RWPE1 (cell line): ENCODE measurements at places on chromosomes 7 and 10.
A peak's percentile ranks its signal among the peaks of the same experiment; 100 is the strongest.

DNA sequence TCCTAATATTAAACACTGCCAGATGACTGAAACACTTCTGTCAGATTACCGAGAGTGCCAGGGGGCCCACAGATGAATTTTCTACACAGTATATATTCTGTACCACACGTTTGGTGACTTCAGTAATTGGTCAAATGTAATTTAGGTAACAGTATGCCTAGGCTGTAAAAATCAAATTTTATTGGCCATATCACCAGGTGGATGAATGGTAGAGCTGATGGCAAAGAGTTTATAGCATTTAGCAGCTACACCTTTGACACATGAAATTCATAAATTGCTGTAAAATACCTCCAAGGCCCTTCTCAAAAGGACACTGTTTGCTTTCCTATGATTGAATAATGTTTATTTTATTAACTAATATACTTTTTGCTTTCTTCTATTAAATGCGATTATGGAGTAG, 101.3 kb downstream of the ARID5B start:
- no peak for DNase-seq

- no peak for DNase-seq
Measured at GRCh38 chr7:127346575-127347256, 45.8 kb downstream of the ZNF800 start.

- no peak for DNase-seq
Measured at GRCh38 chr7:130752424-130752823, 18.4 kb upstream of the KLF14 start.

GRCh38 chr10:117363028-117363427, 12.2 kb downstream of the PDZD8 start:
- DNase-seq, result peak; percentile 52

DNA sequence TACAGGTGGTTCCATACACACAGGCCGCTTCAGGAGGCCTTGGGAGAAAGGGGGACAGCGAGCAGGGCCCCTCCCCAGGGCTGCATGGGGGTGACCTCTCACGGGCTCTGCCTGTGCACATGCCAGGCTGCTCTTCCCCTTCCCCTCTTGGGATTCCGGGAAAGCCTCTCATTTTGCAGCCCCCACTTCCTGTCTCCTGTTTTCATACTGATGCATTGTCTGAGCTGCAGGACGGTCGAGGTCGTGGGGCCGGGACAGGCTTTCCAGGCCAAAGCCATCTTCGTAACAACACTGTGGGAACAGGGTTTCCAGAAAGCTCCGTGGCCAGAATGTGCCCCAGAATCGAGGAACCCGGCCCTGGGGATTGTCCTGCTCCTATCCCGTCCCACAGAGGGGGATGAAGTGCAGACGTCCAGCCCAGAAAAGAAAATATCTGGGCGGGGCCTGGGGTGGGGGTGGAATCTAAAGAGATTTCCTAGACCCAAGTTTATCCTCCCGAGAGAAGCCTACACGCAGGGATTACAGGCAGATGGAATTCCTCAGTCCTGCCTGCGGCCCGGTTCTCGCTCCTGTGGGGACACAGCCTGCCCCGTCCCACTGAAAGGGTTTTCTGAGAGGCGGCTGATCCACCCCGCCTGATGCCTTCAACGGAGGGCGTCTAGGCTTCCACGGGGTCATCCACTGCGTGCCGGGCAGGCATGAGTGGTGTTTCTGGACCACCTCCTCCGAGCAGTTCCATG, 29.5 kb upstream of the DNAAF5 start:
- DNase-seq, result no peak

DNA sequence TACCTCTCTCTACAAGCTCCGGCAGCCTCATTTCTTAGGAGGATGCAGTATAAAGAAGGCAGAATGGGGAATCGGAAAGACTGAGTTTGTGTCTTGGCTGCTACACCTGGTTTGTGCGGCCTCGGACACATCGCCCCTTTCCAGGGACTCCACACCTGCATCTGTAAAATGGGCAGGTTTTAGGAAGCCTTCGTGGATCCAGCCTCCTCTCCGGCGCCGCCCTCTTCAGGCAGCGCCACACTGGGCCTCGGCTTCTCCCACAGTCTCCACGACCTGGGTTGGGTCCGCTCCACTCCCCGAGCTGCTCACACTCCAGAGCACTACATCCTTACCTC, 341 bp downstream of the GOT1 start:
- no peak for DNase-seq

DNA sequence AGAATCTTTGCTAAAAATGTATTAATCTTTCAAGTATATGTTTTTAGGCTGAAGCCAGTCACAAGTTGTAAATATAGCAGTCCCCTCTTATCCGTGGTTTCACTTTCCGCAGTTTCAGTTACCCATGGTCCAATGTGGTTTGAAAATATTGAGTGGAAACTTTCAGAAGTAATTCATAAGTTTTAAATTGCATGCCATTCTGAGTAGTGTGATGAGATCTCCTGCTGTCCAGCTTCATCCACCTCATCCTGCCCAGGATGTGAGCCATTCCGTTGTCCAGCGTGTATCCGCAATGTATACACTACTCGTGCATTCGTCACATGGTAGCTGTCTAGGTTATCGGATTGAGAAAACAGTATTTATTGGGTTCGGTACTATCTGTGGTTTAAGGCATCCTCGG, 12.2 kb downstream of the PDCD4 start:
- no peak for DNase-seq

DNA sequence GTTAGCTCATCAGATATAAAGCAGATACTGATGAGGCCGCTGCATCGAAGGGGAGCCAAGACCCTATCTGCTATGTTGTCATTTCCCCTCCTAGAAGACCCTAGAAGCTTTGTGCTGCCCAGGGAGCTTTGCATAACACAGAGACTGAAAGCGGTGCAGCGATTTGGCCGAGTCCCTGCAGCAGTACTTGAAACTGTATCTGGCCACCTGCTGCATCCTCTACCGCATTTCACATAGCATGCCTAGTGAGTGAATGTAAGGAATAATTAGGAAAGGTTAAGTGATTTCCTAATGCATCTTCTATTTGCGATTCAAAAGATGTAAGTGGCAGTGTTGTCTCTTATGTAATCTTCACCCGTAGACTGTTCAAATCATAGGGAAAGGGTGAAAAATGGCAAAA, 106.7 kb downstream of the LRMDA start:
- no peak for DNase-seq

- DNase-seq, result no peak
Measured at GRCh38 chr10:9825491-9826018, 1192.1 kb upstream of the CELF2 start.

GRCh38 chr10:132208462-132209050, 21.8 kb downstream of the DPYSL4 start:
- DNase-seq, result no peak

DNA sequence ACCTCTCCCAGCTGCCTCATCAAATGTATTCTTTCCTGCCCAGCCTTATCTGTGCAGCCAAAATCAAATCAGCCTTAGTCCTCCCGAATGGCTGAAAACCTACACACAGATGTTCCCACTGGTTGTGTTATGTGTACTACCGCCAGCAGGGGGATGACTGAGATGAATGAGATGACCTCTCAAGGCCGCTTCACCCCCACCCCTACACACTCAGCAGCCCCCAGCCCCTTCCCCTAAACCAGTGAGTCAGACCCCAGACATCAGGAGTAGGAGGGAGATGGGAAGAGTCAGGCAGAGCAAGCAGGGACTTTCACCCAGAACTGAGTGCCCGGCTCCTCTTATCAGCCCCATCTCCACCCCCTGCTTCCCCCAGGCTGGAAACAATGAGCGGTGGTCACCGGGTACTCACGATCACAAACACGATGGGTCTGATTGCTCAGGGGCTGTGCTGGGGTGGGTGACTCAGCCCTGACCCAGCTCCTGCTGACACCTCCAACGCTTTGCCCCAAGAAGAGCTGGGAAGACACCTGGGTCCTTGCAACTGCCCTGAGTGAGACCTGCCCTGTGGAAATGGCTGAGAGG, 6.5 kb upstream of the C10orf105 start:
- DNase-seq, result peak; percentile 46

DNA sequence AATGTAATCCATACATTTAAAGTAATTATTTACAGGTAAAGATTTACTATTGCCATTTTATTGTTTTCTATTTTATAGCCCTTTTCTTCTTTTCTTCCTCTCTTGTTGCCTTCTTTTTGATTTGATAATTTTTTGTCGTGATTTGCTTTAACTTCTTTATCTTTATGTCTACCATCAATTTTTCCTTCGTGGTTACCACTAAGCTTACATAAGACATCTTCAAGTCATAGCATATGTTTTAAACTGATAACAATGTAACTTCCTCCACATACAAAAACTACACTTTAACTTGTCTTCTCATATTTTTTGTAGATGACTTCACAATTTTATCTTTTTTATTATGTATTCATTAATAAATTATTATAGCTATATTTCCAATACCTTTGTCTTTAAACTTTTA, 316.6 kb downstream of the PLXDC2 start:
- DNase-seq, result no peak

DNA sequence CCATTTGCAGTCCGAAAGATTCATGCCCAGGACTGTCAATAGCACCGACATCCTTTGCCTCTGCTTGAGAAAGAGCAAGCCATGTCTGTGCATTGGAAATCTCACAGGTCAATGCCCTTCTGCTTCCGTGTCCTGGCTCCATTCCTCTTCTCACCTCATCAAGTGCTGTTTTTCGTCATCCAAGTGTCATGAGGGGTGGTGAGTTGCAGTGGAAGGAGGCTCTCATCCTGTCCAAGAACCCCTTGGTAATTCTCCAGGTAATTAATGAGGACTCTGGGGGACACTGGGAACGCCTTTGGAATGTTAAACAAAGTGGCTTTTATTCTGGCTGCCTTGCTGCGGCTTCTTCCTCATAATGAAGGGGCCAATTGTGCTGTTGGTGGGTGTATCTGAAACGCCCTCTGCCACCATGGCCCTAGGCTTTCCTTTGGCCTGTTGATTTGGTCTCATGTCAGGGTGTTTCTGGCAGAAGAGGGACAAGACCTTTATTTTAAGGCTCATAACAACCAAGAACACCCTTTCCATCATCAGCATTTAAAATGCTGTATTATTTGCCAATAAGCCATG, 57.7 kb downstream of the PPP1R3C start:
- no peak for DNase-seq

GRCh38 chr10:35903021-35903420, 260.9 kb upstream of the FZD8 start:
- no peak for DNase-seq

GRCh38 chr10:12406764-12407400, 57.5 kb downstream of the CAMK1D start:
- DNase-seq, result no peak
